ENCODE measurements at places on chromosomes 12 and 14. TPM values are rescaled to one million over a fixed set of nuclear protein-coding genes. Genes with fewer than 3 reads are reported as not detected.

OTUB2 gene
- total RNA-seq: 4.6 TPM

GPR162 gene
- 33.2 TPM for total RNA-seq

PMCH gene
- total RNA-seq: not detected

TAS2R43 gene
- 2.6 TPM for total RNA-seq

SLC25A21 gene
- 0.30 TPM for total RNA-seq

PTGDR gene
- total RNA-seq: 0.04 TPM

SLCO1C1 gene
- total RNA-seq: 0.50 TPM

HOXC9 gene
- total RNA-seq: 1.6 TPM

GPRC5D gene
- 0.78 TPM for total RNA-seq

FNTB gene
- total RNA-seq: 13.9 TPM

GRCh38 chr12:109938947-109939346 is 38.9 kb downstream of the TCHP start:
- ATAC-seq: no peak

DNA sequence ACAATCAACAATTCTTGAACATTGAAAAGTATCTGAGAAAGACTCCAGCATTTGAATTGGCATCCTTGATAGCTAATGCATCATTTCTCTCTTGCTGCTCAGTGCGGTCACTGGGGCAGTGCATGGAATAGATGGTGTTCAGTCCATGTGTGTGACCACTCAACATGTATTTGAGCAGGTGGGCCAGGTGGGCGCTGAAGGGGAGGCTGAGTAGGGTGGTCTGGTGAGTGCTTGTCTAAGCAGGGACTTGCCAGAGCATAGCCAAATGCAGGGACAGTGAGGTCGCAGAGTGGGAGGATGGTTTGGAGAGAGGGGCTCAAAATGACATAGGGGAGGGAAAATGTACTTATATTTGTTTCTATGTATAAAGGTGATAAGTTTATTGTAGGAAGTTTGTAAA is 409.0 kb downstream of the TMEM121 start:
- ATAC-seq: no peak

DNA sequence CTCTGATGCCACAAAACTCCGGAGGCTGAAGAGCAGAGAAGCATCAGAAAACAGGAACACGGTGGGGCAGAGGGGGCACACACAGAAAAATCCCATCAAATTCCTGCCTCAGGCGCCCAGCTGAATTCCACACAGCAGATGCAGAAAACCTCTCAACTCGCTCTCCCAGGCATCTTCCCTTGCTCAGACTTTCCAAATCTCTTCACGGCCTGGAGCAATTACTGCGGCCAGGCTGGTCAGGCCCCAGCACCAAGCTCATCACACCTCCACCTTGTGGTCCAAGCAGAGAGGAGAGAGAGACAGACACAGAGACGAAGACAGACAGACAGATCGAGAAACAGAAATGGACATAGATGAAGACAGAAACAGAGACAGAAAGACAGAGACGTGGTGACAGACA is 89.0 kb downstream of the NCOR2 start:
- ATAC-seq: no peak

DNA sequence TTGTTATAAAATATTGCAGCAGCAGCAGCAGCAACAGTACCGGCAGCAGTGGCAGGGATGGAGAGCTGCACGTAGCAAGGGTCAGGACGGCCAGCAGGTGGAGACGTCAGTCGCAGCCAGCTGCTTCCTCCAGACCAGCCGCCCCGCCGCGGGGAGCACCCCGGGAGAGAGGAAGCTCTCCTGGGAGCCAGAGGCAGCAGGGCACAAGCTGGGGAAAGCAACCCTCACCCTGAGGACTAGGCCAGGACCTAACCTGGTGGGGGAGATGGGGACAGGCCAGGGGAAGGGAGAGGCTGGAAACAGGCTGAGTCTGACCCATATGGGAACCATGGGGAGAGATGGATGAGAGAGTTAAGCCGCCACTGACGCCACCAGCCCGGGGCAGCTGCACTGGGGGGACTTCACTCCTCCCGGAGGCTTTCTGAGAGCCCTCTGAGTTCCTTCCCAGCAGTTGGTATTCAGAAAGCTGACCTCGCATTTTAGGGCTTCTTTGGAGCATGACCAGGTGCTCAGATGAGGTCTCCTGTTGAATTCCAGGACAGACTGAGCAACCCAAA is 56.3 kb downstream of the SPTB start:
- peak; percentile 96 for ATAC-seq

- ATAC-seq: no peak
Observed at GRCh38 chr12:64066776-64067175, 155.3 kb downstream of the KICS2 start.

DNA sequence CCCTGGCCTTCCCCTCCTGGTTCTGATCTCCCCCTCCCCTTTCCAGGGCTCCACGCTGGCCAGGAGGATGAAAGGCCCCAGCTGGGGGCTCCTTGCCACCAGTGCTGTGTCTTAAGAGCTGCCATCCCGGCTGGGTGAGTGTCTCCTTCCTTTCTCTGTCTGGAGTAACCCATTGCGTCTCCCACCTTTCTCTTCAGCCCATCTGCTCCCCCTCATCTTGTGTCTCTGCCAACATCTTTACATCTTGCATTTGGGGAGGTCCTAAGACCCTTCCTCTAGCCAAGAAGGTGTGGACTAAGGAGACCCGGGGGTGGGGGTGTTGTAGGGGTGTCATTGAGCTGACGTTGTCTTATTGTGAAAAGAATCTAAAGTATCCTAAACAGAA is 505 bp downstream of the BCL2L2 start:
- ATAC-seq: no peak

DNA sequence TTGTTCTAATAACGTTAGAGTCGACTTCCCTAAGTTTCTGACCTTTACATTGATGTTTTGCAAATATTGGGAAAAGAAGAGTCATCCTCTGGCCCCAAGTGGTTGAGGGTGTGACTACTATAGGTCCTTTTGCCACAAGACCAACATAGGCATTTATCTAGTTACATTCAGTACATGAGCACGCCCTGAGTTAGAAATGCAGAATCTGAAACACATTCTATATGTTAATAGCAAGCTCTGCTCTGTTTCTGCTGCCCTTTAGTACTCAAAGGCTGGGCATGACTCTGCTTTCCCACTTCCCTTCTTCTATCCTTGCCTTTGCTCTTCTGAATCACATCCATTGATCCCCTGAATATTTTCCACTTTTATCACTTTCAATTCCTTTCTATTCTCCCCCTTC is 115.1 kb upstream of the PTPRB start:
- peak; percentile 90 for ATAC-seq

DNA sequence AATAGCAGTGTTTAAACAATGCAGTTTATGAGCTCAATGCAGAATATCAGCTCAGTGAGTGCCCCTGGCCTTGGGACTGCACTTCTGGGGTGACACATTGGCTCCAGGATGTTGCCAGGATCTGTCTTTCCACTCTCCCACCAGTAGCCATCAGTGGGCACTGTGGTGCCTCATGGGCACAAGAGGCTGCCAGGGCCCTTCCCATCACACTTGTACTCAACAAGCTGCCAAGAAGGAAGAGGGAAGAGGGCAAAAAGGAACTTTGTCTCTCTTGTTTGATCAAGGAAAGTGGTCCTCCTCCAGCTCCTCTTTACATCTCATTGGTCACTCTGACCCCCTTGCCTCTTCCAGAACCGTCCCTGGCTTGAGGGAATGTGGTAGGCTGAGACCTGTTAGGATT is 115.9 kb downstream of the AACS start:
- no peak for ATAC-seq

GRCh38 chr12:10661338-10661737 is 12.5 kb downstream of the STYK1 start:
- ATAC-seq: no peak

DNA sequence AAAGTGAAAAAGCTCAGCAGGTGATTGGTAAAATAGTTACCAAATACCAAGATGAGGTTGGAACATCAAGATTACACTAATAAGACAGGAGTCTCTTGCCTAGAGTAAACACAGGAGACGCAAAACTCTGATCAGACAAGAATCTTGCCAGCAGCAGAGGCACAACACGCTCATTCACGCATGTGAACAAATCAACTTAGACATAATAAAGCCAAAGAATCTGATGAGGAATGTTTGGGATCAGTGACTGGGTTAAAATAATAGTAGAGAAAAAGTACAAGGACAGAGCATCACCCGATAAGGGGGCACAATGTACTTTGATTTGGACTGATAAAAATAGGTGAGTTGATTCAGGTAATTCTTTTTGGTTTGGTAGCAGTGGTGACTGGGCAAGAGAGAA is 159.5 kb upstream of the GRIP1 start:
- ATAC-seq: no peak

GRCh38 chr12:116201908-116202307 is 75.6 kb downstream of the MED13L start:
- ATAC-seq: no peak

GRCh38 chr12:113955109-113955970 is 10.8 kb downstream of the RBM19 start:
- ATAC-seq: no peak

GRCh38 chr12:110725267-110725666 is 17.4 kb downstream of the PPP1CC start:
- no peak for ATAC-seq

GRCh38 chr12:12035229-12035628 is 35.5 kb upstream of the BCL2L14 start:
- ATAC-seq: no peak

- ATAC-seq: no peak
Observed at GRCh38 chr14:56351861-56352260, 227.7 kb upstream of the TMEM260 start.

- ATAC-seq: peak; percentile 11
Observed at GRCh38 chr12:82359115-82359478, 768 bp downstream of the METTL25 start.

DNA sequence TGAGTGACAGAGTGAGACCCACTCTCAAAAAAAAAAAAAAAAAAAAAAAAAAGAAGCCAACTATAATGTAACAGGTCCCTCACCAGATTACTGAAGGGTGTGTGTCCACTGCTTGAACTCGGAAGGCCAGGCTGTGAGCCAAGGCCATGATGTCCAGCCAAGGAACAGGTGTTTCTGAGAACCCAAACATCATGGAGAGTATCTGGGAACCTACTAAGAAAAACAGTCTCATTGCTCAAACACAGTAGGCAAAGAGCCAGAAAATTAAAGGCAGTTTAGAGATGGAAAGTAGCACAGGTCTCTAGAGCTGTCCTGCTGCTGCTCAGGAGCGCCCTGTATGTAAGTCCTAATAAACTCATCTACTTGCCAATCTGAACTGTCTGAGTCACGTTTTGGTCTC is 12.5 kb upstream of the MAP4K5 start:
- no peak for ATAC-seq

DNA sequence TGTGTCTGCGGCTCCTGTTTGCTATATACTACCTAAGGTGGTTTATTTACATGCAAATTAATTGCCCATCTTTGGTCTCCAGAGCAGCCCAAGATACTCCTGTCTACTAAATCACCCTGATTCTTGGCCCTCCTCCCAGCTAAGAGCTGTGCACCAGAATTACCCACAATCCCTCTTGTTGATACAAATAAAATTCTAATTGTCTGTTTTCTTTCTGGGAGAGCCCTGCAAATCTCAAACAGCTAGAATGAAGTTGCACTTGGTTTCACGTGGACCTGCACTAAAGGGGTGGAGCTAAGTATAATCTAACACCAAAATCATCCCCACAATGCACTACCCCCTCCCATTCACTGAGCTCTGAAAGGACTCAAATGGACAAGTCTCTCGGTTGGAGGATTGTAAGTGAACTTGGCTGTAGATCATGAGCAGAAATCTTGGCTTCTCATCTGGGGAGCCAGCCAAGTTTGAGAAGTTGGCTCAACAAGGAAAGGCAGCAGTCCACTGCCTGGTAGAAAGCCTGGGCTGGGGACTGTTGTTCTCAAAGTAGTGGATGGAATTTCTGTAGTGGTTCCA is 6.6 kb downstream of the MAX start:
- peak; percentile 83 for ATAC-seq

DNA sequence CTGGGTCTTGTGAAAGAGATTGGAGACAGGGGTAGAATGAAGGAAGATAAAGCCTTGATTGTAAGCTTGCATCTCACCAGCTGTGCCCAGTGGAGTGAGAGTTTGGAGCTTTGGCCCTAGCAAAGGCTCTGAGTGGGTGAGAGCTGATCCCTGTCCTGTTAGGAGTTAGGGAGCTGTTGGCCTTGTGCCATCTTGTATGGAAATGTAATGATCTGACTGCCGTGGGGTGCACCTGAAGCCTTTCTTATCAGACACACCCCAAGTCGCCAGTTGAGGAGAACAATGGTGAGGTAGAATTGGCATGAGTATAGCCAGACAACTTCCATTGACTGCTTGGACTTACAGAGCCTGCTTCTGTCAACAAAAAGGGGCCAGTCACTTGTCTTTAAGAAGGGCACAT is 130.1 kb downstream of the PRKCH start:
- no peak for ATAC-seq

DNA sequence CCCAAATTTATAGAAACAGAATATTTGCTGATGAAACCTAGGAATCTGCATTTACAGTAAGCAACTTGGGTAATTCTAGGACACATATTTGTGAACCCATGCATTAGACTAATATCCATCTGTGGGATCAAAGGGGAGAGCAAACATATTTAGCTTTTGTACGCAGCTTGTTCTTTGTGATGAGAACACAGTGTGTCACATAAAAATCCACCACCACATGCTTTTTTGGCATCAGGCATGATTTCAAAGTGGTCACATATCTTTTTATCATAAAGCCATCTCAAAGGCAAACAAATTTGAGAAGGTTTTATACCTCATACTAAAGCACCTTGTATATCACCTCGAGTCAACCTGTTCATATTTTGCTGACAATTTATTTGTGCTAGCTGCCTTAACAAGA is 15.7 kb downstream of the DNAL1 start:
- ATAC-seq: no peak

- ATAC-seq: no peak
Observed at GRCh38 chr14:30894923-30895515, 20.7 kb downstream of the COCH start.

- ATAC-seq: no peak
Observed at GRCh38 chr12:68227356-68227755, 1.7 kb upstream of the IL26 start.

- ATAC-seq: no peak
Observed at GRCh38 chr12:58341791-58342190, 400.4 kb downstream of the ATP23 start.

GRCh38 chr12:2486796-2487195 is 308.0 kb upstream of the FKBP4 start:
- ATAC-seq: no peak

DNA sequence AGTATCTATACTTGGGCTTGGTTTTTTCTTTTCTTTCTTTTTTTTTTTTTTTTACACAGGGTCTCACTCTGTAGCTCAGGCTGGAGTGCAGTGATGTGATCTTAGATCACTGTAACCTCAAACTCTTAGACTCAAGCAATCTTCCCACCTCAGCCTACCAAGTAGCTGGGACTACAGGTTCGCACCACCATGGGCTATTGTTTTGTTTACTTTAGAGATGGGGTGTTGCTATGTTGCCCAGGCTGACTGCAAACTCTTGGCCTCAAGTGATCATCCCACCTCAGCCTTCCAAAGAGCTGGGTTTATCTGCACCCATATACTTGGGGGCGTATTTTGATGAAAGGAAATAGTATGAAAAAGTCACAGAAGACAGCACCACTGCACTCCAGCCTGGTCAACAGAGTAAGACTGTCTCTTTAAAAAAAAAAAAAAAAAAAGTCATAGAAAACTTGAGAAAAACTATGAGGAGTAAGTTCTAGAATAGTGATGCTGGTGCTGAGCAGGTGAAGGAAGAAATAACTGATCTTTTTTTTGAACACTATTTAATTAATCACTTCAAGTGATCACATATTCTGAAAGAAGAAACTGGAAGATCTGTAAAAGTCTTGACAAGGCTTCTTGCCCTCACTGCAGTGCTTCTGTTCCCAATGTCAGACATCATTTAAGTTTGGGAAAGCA is 53.8 kb upstream of the NPFF start:
- ATAC-seq: no peak

GRCh38 chr12:13165617-13166041 is 30.9 kb upstream of the EMP1 start:
- ATAC-seq: peak; percentile 55

GRCh38 chr12:127750076-127750840 is 516.7 kb upstream of the TMEM132C start:
- ATAC-seq: no peak
